ENCODE measurements at places on chromosomes 1 and 21.

GRCh38 chr1:171177261-171177660 lies 7.8 kb upstream of the FMO2 start:
- no peak for DNase-seq

GRCh38 chr21:41163091-41163490 lies 4.9 kb upstream of the BACE2 start:
- DNase-seq = no peak

- DNase-seq = no peak
Observed at GRCh38 chr1:10918531-10918930, 93.9 kb upstream of the TARDBP start.

DNA sequence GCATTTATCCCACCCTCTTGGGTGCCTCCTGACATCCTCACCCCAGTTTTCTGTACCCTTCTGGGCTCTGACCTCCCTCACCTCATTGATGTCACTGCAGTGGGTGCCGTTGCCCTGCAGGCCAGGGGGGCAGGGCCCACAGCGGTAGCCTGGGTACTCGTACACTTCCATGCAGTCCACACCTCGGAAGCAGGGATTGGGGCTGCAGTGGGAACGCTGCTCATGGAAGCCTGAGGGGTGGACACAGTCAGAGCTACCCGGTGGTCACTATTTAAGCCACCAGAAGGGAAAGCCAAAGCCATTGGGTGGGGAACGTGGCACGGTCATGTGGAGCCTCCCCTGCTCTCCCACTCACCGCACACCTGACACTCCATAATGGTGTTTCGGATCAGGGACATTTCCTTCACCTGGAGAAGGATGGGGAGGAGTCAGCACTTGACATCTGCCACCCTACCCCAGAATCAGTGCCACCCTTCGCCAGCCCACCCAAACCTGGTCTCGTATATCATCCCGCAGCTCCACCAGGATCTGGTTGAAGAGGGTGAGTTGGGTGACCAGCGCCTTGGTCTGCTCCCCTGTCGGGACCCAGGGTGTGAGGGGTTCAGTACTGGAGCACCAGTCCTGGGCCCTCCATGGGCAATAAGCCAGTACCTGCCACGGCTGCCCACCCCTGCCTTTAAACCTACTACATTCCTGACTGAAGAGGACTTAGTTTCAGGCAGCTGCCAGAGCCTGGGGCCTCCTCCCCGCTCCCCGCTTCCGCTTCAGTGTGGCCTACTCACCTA lies 4.8 kb downstream of the THBS3 start:
- no peak for DNase-seq

DNA sequence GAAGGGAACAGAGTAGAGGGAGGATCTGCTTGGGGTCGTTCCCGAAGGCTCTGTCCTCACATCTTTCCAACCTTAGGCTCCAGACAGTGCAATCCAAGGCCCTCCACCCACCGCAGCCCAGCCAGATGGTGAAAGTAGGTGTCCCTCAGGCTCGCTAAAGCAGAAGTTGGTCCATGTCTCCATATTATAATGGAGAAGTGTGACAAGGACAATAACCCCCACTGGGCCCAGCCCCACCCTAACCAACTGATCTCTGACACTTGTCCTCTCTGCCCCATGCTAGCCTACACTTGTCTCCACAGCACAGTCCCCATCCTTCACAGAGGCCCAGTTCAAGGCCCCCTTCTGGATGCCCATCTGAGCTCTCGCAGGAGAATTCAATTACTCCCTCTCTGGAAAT lies 48.7 kb downstream of the DMAP1 start:
- DNase-seq = no peak

GRCh38 chr1:5574641-5575040 lies 417.6 kb downstream of the NPHP4 start:
- DNase-seq = no peak

GRCh38 chr1:246350745-246351144 lies 156.3 kb downstream of the SMYD3 start:
- no peak for DNase-seq

- DNase-seq = no peak
Observed at GRCh38 chr21:37644636-37645035, 271.6 kb downstream of the KCNJ6 start.

DNA sequence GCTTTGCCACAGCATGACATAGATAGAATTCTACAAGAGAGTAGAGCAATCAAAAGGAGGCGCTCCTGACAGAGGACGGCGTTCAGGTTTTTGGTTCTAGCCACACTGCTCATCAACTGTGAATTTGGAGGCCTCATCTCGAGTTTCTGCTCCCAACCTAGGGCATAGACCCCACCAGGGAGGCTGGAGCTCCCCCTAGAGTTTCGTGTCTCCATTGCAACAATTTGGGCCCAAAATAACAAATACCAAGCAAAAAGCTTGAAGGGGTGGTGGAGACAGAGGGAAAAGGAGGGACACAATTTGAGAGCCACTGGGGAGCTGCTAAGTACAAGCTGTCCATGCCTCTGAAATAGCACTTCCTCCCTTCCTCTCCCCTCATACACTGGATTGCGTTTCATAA lies 297.0 kb downstream of the GPATCH2 start:
- peak; percentile 13 for DNase-seq

GRCh38 chr1:160752924-160753323 lies 13.9 kb downstream of the SLAMF7 start:
- DNase-seq = no peak

DNA sequence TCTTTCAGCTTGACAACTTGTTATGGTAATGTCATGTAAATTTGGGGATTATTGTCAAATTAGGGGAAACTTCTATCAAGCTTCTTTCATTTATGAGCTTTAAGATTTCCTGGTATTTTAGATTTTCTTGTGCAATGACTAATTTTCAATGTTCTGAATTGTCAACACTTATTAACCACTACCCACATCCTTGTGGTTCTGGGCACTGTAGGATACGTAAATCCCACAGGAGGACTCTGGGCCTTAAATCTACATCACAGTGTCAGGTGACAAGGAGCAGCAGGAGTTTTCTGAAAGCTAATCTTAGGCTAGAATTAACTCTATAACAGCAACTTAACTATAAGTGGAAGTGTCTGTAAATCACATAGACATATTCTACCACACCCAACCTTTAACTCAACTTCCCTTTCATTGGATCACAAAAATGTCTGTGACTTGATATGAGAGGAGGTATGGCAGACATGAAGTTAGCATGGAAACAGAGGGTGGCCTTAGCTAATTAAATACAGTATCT lies 397.7 kb downstream of the HLX start:
- DNase-seq = no peak

- no peak for DNase-seq
Observed at GRCh38 chr1:115655916-115656315, 14.1 kb downstream of the VANGL1 start.

DNA sequence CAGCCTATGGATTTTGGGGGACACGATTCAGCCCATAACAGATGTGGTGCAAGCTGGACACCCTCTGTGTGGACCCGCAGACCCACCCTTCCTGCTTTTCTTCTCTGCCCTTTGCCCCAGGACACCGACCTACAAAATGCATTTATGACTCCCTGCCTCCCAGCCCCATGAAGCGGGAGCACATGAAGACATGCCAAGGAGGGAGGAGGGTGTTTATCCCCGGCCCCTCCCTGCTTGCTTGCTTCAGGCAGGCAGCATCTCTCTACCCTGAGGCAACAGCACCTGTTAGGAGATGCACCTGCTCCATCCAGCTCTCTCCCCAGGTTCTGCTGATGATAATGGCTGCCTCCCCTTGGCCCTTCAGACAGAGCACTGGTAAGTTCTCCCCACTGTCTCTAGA lies 187.5 kb downstream of the PSMG1 start:
- no peak for DNase-seq
